ENCODE measurements at places on chromosomes 11 and 22.

GRCh38 chr22:33597274-33597985 lies 322.8 kb downstream of the LARGE1 start:
- DNase-seq, result no peak

DNA sequence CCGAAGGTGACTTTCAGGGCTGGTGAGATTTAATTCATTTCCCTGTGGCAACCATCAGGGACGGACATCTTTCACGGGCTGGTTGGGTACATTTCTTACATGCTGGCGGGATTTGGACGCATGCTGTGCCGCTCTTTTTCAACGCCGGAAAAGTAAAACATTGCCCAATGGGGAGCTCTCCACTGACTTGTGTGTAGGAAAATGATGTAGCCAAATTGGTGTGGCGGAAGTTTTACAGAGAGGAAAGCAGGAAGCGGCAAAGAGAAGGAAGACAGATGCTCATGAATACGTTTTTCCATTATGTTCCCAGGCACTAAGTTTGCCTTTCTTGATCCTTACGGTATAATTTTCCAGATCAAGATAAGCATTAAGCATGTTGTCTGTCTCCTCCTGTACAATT lies 375.8 kb downstream of the NTM start:
- no peak for DNase-seq

- DNase-seq, result no peak
Observed at GRCh38 chr11:88307749-88308425, 29.6 kb downstream of the CTSC start.

- no peak for DNase-seq
Observed at GRCh38 chr11:122486793-122487495, 168.6 kb upstream of the UBASH3B start.

DNA sequence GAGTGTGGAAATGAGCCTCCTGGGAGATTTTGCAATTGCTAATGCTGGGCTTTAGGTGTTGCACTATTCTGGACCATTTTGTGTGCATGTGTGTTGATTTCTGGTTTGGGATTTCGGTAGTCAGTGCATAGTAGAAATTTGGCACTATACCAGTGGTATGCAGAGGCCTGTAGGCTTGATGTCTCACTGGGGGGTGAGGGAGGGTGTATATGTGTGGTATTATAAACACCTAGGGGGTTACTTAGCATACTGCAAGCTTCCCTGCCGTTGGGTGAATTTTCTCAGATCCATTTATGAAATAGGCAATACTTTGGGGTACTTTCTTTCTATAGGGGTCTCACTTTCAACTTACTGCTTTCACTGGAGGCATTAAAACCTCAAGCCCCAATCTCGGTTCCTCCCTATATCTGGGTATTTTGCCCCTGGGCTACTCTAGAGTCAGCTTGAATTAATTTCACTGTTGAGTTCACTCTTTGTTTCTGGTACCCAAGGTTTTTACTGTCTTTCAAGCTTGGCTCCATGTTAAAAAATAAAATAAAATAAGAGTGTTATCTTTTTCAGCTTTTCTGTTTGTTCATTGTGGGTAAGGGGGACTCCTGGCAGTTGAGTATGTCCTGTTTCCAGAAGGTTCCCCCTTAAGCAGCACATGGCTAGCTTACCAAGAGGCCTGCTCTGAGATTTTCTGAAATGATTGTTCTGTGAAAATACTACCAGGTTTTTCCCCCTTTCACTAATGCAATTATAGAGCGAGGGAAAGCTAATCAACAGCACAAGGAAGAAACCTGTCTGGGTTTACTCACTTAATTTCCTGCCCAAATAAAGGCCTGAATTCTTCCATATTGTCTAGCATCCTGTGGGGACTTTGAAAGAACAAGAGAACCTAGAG lies 45.8 kb downstream of the PPFIBP2 start:
- no peak for DNase-seq

GRCh38 chr11:8671651-8672062 lies 10.8 kb downstream of the TRIM66 start:
- no peak for DNase-seq

GRCh38 chr11:36492724-36493304 lies 17.3 kb downstream of the TRAF6 start:
- no peak for DNase-seq

DNA sequence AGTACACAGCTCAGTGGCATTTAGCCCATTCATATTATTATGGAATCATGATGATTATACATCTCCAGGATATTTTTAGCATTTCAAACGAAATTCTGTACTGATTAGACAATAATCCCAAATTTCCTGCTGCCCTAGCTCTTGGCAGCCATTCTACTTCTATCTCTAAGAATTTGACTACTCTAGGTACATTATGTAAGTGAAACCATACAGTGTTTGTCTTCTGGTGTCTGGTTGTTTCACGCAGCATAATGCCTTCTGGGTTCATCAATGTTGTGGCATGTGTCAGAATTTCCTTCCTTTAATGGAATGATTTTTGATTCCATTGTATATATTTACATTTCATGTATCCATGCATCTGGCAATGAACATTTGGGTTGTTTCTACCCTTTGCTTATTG lies 517.7 kb downstream of the ETS1 start:
- DNase-seq, result no peak

DNA sequence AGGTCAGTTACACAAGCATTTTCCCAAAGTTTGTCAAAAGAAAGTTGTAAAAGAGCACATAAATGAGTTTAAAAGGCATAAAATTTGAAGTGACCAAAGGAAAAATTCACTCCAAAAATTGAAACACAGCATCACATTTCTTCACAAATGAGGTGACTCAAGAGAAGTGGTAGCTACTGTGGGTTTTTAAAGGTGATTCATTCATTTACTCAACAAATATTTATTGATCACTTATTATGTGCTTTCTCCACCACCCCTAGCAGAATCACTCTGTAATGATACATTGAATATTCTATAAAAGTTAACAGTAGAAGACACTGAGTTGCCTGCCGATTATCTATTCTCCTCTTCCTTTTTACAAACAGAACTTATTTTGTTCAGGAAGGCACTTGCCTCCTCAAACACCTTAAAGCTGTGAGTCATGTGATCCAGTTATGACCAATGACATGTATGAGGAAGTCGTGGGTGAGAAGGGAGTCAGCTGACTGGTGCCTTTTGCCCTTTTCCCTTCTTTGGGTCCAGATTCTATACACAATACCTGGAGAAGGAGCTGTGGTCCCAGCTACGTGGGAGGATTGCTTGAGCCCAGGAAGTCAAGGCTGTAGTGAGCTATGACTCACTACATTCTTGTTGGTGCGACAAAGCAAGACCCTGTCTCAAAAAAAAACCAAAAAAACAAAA lies 67.7 kb upstream of the CLNS1A start:
- DNase-seq, result no peak

- no peak for DNase-seq
Observed at GRCh38 chr11:125433454-125434121, 62.5 kb downstream of the FEZ1 start.

DNA sequence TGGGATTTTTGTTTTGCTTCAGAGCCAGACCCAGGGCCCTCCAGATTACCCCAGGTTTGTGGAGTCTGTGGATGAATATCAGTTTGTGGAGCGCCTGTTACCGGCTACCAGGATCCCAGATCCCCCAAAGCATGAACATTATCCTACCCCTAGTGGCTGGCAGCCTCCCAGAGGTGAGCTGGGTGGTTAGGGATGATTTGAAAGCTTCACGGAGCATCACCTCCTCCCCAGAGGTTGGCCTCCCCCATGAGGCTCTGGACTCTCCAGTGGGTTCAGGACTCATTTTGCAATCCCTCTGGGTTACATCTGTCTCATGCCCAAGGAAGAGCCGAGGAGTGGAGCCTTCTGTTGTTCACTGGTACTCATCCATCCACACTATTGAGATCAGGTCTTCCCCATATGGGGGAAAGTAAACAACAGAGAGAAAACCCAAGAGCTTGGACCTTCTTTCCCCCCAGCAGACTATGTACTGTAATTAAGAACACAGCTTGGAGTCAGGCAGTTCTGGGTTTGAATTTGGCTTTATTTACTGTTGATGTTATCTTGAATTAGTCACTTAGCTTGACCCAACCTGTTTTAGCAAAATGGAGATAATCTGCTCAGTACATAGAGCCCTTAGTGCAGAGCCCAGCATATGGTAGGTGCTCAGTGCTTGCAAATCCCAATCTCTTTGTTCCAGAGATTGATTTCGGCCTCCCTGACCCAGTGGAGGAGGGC lies 2.5 kb downstream of the MRPL49 start:
- DNase-seq, result no peak
